ENCODE measurements at places on chromosomes 2 and 18.

GRCh38 chr2:228355897-228356296, 174.4 kb upstream of the SPHKAP start:
- DNase-seq = no peak

DNA sequence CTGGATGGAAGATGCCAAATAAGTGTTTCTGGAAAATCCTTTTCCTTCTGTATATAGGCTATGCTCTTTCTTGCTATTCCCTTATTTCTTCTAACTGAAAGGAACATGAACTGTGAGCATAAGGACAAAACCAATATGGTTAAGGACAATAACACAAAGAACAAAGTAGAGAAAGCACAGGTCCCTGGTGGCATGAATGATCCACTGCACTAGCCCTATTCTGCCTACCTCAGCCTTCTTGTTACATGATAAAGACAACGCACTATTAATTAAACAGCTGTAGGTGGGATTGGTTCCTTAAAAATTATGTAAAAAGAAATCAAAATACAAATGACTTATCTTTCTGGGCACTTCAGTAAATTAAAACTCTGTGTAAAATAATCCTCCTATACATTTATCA, 1.9 kb upstream of the WDR75 start:
- DNase-seq = peak; percentile 15

DNA sequence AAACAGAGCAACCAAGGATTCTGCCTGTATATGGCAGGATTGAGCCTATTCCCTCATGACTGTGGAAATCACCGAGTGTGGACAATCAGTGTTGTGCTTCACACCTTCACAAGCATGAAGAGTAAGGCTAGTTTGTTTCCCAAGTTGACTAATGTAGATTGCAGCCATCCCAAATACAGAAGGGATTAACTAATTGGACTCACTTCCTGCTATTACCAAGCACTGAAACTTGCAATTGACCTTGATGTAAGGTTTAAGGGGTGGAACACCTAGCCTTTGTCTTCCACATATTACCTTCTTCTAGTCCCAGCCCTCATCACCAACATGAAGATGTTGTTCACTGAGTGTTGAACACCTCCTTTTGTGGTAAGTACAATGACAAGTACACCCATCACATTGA, 120.9 kb upstream of the RND3 start:
- DNase-seq = no peak

- DNase-seq = no peak
Measured at GRCh38 chr2:5538313-5538712, 153.9 kb upstream of the SOX11 start.

- DNase-seq = no peak
Measured at GRCh38 chr2:227871375-227871791, at the start of gene DAW1. TSS of gene DAW1 (plus strand) at chr2:227871631. CDS start at chr2:227871690, 59 bp downstream.

GRCh38 chr2:86821306-86821705, 30.6 kb upstream of the CD8A start:
- DNase-seq = no peak

GRCh38 chr2:46229134-46230063, 67.8 kb upstream of the EPAS1 start:
- peak; percentile 35 for DNase-seq

- DNase-seq = no peak
Measured at GRCh38 chr2:149410701-149411484, 80.5 kb downstream of the LYPD6 start.

DNA sequence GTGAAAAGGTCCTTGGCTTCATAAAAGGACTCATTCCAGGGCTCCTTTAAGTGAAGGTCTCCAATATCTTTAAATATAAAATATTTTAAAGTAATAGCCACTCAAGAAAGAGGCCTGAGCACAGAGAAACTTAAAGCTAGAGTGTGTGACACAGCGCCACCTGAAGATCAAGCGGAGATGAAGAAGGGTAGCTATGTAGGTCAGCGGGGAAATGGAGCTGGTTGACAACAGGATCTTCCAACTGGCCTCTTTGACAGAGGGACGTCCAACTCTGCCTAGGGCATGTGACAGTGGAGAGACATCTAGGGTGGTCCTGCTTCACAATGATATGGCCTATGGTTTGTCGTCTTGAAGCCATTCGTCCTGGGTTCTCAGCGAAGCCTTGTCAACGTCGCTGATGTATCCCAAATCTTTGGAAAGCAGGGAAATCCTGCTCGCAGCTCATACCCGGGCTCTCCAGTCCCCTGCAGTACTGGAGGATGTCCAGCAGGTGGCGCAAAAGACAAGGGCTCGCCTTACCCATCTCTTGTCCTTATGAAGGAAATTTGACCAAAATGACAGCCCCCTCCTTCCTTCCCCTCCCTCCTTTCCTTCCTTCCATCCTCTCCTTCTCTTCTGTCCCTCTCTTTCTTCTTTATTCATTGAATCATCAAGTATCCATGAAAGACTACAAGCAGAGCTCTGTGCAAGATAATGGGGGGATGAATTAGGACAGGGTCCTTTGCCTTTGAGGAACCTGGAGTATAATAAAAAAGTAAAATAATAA, 59.6 kb downstream of the LONRF2 start:
- DNase-seq = peak; percentile 68

DNA sequence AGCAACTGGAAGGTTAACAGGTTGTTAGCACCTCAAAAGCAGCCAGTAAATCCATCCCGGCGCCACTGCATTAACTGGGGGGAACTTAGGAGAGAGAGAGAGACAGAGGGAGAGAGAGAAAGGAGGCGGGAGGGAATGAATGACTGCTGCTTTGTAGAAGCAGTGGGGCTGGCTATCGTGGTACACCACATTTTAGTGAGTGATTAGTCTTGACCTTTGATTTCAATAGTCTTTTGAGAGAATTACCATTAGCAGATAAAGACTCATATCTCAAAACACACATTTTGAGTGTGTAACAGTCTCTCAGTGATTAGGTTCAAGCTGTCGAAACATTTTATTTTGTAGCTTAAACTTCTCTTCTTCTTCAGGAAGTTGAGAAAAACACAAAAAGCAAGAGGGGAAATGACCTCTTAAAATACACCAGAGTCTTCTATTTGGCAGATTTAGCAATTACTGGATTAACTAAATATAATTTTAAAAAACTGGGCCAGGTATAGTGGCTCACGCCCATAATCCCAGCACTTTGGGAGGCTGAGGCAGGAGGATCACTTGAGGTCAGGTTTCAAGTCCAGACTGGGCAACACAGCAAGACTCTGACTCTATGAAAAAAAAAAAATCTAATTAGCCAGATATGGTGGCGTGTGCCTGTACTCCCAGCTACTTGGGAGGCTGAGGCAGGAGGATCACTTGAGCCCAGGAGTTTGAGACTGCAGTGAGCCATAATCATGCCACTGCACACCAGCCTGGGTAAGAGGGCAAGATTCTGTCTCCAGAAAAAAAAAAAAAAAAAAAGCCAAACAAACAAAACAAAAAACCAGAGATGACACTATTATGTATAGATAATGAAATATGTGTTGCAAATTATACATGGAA, 22.0 kb upstream of the PNO1 start:
- no peak for DNase-seq

GRCh38 chr18:34222307-34223163, 2.2 kb downstream of the NOL4 start:
- peak; percentile 6 for DNase-seq

- DNase-seq = no peak
Measured at GRCh38 chr18:24466771-24467170, 6.3 kb downstream of the HRH4 start.

- DNase-seq = no peak
Measured at GRCh38 chr2:176097820-176098365, 1.7 kb upstream of the HOXD12 start.

- DNase-seq = no peak
Measured at GRCh38 chr2:158266111-158266510, 164.4 kb downstream of the UPP2 start.

- no peak for DNase-seq
Measured at GRCh38 chr18:79558933-79559416, 120.6 kb upstream of the CTDP1 start.

DNA sequence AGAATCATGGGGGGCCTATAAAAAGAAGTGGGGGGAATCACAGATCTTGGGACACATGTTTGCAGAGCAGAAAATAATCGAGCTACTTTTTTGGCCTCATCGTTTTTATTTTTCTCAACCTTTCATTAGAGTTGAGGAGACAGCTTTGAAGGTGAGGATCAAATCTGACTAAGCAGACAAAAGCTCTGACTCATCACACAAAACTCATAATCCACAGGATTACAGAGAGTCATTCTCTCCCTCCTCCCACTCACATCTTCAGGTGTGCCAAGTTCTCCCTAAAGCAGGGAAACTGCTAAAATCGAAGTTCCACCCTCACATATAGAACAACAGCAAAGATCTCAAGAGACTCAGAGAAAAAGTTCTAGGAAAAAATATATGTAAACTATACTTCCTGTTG, 15.6 kb downstream of the BAZ2B start:
- no peak for DNase-seq

- DNase-seq = no peak
Measured at GRCh38 chr2:143607231-143608062, 478.2 kb downstream of the ARHGAP15 start.

DNA sequence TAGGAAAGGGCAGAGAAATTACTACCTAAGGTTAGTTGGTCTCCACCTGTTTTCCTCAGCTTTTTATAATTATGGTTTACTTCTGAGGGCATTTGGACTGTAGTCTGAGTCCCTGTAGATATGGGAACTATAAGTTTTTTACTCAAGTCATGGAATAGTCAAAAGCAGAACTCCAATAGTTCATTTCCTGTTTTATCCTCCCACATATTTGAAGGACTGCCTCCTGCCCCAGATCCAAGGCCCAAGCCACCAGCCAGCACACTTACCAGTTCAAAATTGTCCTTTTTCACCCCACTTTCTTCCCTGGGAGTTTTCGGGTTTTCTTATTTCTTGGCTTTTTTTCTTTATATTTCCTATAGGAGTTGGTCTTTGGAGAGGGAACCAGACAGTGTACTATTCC, 164.1 kb downstream of the MBD5 start:
- DNase-seq = peak; percentile 58

- DNase-seq = no peak
Measured at GRCh38 chr18:11891737-11892136, 16.4 kb downstream of the MPPE1 start.

DNA sequence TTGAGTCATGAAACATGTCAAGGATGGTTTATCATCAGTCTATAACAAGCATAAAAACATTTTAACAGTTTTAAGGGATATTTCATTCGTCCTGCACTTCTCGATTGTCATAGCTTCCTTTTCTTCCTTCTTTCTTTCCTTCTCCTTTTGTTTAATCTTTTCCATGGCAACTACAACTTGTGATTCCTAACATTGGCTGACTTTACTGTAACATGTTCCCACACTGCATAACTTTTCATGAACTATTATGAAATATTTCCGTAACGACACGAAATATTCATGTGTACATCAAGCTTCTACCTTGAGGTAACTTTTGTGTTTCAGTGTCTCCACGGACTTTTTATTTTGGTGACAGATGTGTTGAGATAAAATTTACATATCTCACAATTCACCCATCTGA, 134.4 kb downstream of the ACTR3 start:
- no peak for DNase-seq

- DNase-seq = no peak
Measured at GRCh38 chr2:5982193-5982902, 290.2 kb downstream of the SOX11 start.

GRCh38 chr2:144771348-144771747, 251.4 kb upstream of the ZEB2 start:
- DNase-seq = no peak

- DNase-seq = no peak
Measured at GRCh38 chr2:218745559-218746469, 35.2 kb downstream of the TTLL4 start.

DNA sequence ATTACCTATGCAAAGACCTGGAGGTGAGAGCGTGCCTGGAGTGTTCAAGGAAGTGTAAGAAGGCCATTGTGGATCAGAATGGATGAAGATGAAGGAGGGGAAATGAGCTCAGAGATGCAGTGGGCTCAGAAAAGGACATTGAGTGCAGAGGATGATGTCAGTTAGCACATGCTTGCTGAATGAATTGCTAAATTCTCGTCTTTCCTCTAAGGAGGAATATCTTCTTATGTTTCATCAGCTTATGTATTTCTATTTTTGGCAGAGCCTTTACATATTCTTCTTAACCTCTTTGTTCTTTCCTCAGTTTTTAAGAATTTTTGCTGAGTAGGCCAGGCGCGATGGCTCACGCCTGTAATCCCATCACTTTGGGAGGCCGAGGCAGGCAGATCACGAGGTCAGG, 30.9 kb downstream of the FAM171B start:
- no peak for DNase-seq

- no peak for DNase-seq
Measured at GRCh38 chr2:239346676-239347075, 54.1 kb downstream of the HDAC4 start.

GRCh38 chr2:220163486-220163885, 536.1 kb downstream of the SLC4A3 start:
- no peak for DNase-seq

GRCh38 chr2:15704086-15704787, 112.6 kb downstream of the DDX1 start:
- no peak for DNase-seq

DNA sequence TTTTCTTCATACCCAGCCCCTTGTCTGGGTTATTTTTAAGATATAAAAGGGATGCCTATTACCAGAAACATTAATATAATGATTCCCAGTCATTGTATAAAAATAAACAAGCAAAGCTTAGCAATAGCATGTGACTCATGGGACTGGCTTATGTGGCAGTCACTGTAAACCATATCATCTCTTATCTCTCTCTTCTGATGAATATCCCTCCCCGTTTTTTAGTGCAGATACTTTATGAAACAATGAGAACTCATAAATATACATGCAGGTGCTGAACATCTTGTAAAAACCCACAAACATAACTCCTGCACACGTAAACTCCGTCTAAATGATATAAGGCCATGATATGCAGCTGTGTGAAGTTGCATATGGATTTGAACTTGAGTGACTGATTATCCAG, 154.9 kb downstream of the MGAT5 start:
- no peak for DNase-seq

- DNase-seq = peak; percentile 15
Measured at GRCh38 chr2:182767578-182767977, 51.5 kb downstream of the DNAJC10 start.

- DNase-seq = no peak
Measured at GRCh38 chr2:65649811-65650589, 217.6 kb upstream of the SPRED2 start.

DNA sequence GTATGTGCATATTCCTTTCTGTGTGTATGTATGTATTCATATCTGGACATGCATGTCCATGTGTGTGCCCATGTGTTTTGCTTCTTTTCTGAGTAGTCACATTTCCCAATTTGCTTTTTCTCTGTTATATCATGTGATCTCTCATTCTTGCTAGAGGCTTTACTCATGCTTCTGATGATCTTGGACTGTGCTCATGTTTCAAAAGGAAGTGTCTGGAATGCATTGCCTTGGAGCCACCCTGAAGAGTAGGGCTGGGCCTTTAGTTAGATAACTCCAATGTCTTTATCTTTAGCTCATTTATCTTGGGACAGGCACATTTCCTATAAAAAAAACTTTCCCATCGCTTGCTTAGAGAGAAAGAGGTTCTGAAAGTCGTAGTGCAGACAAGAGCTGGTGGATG, 859.2 kb downstream of the CNTNAP5 start:
- no peak for DNase-seq

- DNase-seq = no peak
Measured at GRCh38 chr18:29434650-29435049, 1257.7 kb upstream of the CDH2 start.
